ENCODE measurements at places on chromosomes 16 and 17. TPM values are rescaled to one million over a fixed set of nuclear protein-coding genes. Genes with fewer than 3 reads are reported as not detected.

The ADAM11 gene
- 0.69 TPM for total RNA-seq

The CCL14 gene
- total RNA-seq: not detected

The RHBDF2 gene
- 9.5 TPM for total RNA-seq

The BEAN1 gene
- not detected for total RNA-seq

The SLC5A2 gene
- total RNA-seq: not detected

The EPN2 gene
- total RNA-seq: 22.6 TPM

The VWA3A gene
- total RNA-seq: 0.18 TPM

The TLCD2 gene
- total RNA-seq: 3.6 TPM

The TP53TG3 gene
- total RNA-seq: not detected

The IRX5 gene
- 0.60 TPM for total RNA-seq

The PRSS33 gene
- total RNA-seq: not detected

The CD300LG gene
- not detected for total RNA-seq

The HAS3 gene
- total RNA-seq: 10.1 TPM

The MMP28 gene
- total RNA-seq: 1.3 TPM

The PPP1R1B gene
- total RNA-seq: not detected

The CA5A gene
- total RNA-seq: not detected

The MAPT gene
- under 0.01 TPM for total RNA-seq

The MYH10 gene
- 185 TPM for total RNA-seq

The FAM117A gene
- 3.9 TPM for total RNA-seq

The CA7 gene
- not detected for total RNA-seq

The USP32 gene
- total RNA-seq: 57.9 TPM

The PRDM7 gene
- total RNA-seq: not detected

The CCL16 gene
- not detected for total RNA-seq

The TBC1D3I gene
- total RNA-seq: not detected

The DCXR gene
- 48.7 TPM for total RNA-seq

The PRCD gene
- total RNA-seq: 1.2 TPM

The TMEM220 gene
- 0.69 TPM for total RNA-seq

The SPATA2L gene
- 9.5 TPM for total RNA-seq

The STX1B gene
- total RNA-seq: 2.8 TPM

The C16orf89 gene
- not detected for total RNA-seq

The ST3GAL2 gene
- 49.2 TPM for total RNA-seq

The NOD2 gene
- total RNA-seq: under 0.01 TPM

The WSCD1 gene
- total RNA-seq: 0.05 TPM

The IQCK gene
- 9.2 TPM for total RNA-seq

The KRT15 gene
- total RNA-seq: 1.8 TPM

The SPATA32 gene
- total RNA-seq: not detected

The COASY gene
- 13.1 TPM for total RNA-seq

The MT1H gene
- total RNA-seq: not detected

The STAC2 gene
- not detected for total RNA-seq

The TPSD1 gene
- not detected for total RNA-seq

The SLC12A3 gene
- total RNA-seq: not detected

The SGCA gene
- 2.1 TPM for total RNA-seq

The DNAAF8 gene
- 1.2 TPM for total RNA-seq

The MRM1 gene
- total RNA-seq: 7.2 TPM

The CX3CL1 gene
- total RNA-seq: under 0.01 TPM

The TLK2 gene
- total RNA-seq: 81.1 TPM

The AOC3 gene
- total RNA-seq: 0.30 TPM

The EVI2A gene
- 0.09 TPM for total RNA-seq

The SSTR5 gene
- not detected for total RNA-seq

The WNT9B gene
- not detected for total RNA-seq

The TAC4 gene
- not detected for total RNA-seq

The PRAC2 gene
- total RNA-seq: not detected

The IRX3 gene
- total RNA-seq: 0.32 TPM

The VASN gene
- total RNA-seq: 97.5 TPM

The DPEP2 gene
- not detected for total RNA-seq

The NTHL1 gene
- total RNA-seq: 15.3 TPM

The KCNH4 gene
- total RNA-seq: not detected

The PRSS53 gene
- total RNA-seq: 9.6 TPM

The RNF157 gene
- 0.05 TPM for total RNA-seq

The KRTAP2-3 gene
- 0.65 TPM for total RNA-seq
